ENCODE measurements at places on chromosomes 3 and 15.

DNA sequence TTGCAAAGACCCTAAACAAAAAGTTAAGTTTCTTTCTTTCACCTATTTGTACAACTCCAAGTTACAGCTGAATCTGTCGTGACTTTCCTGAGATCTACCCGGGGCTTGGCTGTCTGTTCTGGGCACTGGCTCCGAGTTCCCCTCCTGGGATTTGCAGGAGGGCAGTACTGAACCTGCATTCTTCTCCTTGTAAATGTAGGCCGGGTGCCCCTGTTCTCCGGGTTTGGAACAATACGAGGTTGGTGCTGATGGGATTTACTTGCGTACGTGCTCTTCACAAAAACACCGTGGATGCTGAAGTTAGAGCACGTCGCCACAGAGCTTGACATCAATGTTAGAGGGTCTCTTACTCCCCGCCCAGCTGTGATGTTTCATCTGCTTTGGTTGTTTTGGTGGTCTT lies 48.1 kb downstream of the KLHL25 start:
- no peak for DNase-seq

DNA sequence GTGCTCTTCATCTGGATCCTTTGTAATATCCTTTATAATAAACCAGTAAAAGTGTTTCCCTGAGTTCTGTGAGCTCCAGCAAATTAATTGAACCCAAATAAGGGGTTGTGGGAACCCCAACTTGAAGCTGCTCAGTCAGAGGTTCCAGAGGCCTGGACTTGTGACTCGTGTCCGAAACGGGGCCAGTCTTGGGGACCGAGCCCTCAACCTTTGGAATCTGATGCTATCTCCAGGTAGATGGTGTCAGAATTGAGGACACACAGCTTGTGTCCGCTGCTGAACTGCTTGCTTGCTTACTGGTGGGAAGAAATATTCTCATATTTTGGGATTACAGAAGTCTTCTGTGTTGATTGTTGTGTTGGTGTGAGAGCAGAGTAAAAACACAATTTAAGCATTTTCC lies 39.7 kb upstream of the FLNB start:
- DNase-seq = no peak

GRCh38 chr3:118000219-118000618 lies 1034.4 kb downstream of the IGSF11 start:
- DNase-seq = no peak

DNA sequence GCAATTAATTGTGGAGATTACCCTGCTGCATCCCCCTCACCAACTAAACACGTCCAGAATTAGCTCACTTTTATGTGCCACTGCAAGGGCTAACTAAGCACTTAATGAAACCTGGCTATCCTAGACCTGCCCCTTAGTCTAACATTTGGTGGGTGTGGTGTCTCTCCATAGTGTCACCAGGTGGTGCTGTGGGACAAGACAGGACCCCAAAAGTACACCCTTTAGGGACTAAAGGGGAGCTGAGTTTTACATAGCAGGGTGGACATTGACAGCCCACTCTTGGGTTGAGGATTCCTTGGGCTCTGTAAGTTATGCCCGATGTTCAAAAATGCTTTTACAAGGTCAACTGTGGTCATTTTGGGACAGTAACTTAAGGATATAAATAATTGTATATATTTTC lies 5.7 kb downstream of the DUT start:
- peak; percentile 13 for DNase-seq

DNA sequence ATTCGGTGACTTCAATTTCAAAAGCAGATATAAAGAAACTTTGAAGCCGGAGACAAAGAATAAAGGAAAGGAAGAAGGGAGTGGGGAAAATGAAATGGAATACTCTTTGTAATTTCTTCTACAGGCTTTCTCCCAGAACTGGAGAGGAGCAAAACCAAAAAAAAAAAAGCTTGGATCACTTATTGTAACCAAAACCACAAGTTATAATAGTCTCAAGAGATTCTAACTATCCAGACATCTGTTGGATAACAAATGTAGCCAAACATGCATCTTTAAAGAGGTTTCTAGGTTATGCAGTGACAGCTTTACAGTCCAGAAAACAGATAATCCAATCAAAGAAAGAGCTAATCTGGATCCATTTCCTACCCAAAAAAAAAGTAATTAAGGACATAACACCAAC lies 36.2 kb downstream of the VGLL3 start:
- DNase-seq = peak; percentile 68

DNA sequence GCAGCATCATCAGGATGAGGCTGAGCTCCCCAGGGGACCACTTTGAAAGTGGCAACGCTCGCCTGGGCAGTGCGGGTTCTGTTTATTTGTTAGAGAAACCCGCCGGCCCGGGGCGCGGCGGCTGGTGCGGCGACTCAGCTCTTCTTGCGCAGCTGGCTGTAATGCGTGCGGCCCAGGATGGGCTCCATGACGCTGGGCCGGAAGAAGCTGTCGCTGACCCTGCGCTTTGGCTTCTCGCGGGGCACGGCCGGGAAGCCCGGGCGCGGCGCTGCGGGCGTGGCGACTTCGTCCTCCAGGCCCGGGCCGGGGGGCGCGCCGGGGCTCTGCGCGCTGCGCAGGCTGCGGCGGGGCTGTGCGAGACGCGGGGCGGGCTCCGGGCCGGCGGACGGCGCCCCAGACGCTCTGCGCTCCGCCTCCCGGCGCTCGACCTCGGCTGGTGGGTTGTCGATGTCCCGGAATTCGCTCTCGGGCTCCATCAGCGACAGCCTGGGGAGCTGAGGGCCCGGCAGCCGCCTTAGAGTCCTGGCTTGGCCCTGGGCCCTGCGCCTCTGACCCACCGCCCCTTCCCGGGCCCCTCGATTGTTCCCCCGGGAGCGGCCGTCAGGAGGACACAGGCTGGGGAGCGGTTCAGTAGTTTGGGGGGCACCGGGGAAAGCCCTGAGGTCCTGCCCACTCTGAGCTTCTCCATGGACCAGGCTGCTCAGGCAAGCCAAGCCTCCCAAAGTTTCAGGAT lies 10.3 kb upstream of the KIF7 start:
- DNase-seq = peak; percentile 56

DNA sequence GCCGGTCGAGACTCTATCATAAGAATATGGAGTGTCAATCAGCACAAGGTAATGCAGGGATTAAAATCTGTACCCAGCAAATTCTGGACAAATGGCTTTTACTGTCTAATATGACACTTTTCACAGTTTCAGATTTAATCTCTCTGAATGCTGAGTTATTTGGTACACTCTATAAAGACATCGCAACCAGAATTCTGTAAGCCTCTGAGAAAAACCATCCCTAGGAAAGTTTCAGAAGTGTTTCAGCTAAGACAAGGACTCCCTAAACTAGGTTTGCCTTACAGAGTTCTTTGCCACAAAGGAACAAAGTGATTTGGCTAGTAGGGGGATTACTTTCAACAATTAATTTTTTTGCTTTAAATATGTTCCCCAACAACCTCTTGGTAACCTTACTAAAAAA lies 11.3 kb downstream of the WDR48 start:
- no peak for DNase-seq

GRCh38 chr3:188272481-188273372 lies 118.8 kb downstream of the LPP start:
- DNase-seq = peak; percentile 96

- no peak for DNase-seq
These were observed 55.5 kb downstream of the ITGB5 start for GRCh38 chr3:124831628-124832199.

GRCh38 chr15:74332611-74333010 lies 34.8 kb downstream of the CYP11A1 start:
- no peak for DNase-seq

GRCh38 chr3:55487381-55488241 lies 505 bp upstream of the WNT5A start:
- peak; percentile 80 for DNase-seq

DNA sequence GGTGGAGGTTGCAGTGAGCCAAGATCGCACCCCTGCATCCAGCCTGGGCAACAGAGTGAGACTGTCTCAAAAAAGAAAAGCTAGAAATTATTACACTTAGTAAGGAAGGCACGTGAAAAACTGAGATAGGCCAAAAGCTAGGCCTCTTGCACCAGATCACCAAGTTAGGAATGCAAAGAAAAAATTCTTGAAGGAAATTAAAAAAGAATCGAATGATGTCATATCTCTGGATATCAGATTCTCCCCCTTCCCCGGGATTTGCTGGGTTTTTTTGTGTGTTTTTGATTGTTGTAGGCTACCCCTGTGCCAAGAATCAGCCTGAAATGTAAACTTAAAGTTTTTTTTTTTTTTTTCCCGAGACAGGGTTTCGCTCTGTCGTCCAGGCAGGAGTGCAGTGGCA lies 17.4 kb downstream of the PTPN23 start:
- DNase-seq = no peak

- no peak for DNase-seq
These were observed 41.2 kb downstream of the HERC1 start for GRCh38 chr15:63792584-63792983.

DNA sequence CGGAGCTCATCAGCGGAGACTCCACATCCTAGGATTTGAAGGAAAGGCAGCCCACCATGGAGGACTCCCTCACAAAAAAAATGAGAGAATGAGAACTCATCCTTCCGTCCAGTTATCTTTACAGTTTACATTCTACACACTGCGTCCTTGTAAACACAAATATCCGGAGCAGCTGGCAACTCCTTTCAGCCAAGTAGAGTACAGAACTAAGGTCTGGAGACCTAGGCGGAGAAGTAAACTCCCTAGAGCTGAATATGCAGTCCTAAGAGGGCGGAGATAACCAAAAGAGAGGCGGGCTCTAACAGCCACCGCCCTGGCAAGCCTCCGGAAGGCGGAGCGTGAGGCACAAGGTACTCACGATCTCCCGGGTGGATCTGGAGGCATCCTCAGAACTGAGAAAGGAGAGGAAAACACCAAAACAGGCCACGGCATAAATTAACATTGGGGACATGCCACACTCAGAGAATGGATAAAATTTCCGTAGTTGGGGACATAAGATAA lies 924 bp upstream of the SIN3A start:
- peak; percentile 75 for DNase-seq

GRCh38 chr3:17759901-17760300 lies 17.5 kb upstream of the TBC1D5 start:
- no peak for DNase-seq

- DNase-seq = no peak
These were observed 288.7 kb downstream of the EPHB1 start for GRCh38 chr3:135083756-135084155.

DNA sequence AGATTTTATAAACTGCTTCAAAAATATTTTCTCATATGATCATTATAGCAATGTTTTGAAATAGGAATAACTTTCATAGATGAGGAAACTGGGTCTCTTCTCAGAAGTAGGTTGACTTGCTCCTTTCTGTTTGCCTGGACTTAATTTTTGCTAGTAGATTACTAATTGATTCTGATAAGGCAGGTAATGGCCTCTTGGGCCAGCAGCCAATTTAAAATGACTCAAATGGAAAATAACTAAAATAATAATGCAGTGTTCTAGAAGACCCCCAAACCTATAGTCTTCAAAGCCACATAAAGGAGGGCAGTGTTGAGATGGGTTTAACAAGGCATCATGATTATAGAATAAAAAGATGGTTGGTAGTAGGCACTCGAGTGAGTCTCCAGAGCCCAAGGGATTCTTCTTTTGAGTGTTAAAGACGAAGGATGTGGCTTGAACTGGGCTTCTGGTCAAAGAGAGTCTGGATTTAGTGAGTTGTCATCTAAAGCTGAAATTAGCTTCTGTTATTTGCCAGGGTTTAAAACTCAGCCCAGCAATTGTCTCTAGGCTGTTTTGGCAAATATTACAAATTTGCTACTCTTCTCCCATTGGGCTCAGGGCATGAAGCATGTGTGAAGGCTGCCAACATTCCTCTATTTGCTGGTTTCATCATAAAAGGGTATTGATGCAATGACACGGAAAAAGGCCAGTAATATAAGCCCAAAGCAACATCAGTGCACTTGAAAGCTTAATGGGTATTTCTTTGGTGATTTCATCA lies 297.1 kb upstream of the MEIS2 start:
- DNase-seq = no peak

DNA sequence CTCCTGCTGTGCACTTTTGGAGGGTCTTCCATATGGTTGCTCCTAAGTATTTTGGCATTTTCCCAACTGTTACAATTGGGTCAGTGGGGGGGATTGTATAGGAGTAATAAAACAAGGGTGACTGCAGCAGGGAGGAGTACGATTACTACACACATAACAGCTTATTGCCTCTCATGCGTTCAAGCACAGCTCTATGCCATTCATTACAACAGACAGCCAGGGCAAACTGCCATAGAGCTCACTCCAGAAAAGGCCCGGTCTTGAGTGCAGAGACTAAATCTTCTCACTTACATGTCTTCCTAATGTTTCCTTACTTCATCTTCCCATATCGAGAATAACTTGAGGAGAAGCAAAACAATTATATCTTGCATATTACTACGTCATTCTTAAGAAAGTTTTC lies 1.4 kb upstream of the CHMP2B start:
- peak; percentile 16 for DNase-seq

- no peak for DNase-seq
These were observed at the start of gene EPB42 for GRCh38 chr15:43220991-43221403. TSS of gene EPB42 (minus strand) at chr15:43221018. CDS start at chr15:43220825, 193 bp downstream.

DNA sequence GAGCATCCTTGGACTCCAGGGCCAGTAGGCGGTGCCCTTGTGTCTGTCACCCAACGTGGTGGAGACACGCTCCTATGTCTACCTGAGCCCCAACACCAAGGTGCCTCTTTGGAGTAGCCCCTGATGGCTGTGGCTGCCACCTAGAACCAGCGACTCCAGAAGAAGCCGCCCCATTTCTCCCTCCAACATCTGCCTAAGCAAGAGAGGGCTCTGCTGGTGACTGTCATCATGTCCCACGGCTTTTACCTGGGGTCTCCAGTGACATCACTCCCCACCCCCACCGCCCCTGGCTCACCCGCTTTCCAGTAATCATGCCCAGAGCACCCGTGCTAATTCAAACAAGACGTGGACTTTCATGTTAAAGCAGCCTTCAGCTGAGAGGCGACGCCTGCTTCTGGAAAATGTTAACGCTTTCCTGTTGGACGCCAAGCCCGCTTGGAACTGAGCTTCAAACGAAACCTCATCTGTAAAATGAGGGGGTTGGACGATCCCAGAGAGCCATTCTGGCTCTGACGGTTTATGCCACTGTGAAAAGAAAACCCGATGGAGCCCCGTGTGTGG lies 57.0 kb downstream of the ISG20 start:
- peak; percentile 16 for DNase-seq

DNA sequence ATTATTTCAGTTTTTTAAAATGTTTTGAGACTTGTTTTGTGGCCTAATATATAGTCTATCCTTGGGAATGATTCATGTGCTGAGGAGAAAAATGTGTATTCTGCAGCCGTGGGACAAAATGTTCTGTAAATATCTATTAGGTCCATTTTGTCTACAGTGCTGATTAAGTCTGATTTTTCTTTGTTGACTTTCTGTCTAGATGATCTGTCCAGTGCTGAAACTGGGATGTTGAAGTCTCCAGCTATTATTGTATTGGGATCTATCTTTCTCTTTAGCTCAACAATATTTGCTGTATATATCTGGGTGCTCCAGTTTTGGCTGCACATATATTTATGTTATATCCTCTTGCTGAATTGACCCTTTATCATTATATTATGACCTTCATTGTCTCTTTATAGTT lies 85.2 kb downstream of the UBE2E2 start:
- no peak for DNase-seq

GRCh38 chr3:11136830-11137626 lies 17.3 kb upstream of the HRH1 start:
- peak; percentile 100 for DNase-seq

Data from fibroblast of skin of abdomen (primary cell).